ENCODE measurements at places on chromosomes 1 and 21.

GRCh38 chr1:202081992-202082391 lies 40.7 kb upstream of the GPR37L1 start:
- DNase-seq: no peak

- DNase-seq: no peak
Measured at GRCh38 chr1:29469457-29469856, 233.1 kb downstream of the PTPRU start.

DNA sequence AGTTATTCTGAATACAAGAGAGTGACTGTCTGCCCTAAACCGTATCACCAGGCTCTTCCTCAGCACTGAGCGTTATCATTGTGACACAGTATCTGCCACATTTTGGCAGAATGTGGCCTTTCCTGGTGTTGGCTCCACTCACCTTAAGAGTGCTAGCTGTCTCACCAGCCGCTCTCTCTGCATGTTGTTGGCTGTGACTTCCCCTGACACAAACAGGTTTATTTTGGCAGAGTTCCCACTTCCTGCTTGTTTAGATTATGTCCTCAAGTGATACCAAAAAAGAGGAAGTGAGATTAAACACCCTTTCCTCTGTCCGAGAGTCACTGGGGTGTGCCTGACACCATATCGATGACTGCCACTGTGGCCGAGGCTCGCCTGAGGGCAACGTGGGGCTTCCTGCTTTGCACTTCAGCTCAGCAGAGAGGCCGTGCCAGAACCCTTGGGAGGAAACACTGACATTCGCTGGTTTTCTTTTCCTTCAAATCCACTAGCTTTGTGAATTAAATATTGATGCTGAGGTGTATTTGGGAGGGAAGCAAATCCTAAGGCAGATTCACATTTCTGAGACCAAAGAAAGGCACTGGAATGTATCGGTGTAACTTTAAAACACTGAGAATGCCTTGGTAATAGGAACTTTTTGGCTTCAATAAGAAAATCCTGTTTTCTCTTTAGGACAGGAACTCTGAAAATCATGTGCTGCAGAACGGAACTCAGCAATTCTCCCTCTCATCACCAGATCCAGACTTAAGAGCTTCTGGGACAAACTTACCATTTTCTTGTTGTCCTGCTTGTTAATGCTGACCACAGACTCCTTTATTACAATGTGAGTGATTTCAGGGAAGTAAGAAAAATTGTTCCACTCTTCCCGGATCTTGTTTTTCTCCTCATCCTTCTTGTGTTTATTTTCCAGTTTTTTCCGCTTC lies 102.1 kb downstream of the JAK1 start:
- no peak for DNase-seq

- no peak for DNase-seq
Measured at GRCh38 chr1:94061513-94062443, 59.2 kb downstream of the ABCA4 start.

DNA sequence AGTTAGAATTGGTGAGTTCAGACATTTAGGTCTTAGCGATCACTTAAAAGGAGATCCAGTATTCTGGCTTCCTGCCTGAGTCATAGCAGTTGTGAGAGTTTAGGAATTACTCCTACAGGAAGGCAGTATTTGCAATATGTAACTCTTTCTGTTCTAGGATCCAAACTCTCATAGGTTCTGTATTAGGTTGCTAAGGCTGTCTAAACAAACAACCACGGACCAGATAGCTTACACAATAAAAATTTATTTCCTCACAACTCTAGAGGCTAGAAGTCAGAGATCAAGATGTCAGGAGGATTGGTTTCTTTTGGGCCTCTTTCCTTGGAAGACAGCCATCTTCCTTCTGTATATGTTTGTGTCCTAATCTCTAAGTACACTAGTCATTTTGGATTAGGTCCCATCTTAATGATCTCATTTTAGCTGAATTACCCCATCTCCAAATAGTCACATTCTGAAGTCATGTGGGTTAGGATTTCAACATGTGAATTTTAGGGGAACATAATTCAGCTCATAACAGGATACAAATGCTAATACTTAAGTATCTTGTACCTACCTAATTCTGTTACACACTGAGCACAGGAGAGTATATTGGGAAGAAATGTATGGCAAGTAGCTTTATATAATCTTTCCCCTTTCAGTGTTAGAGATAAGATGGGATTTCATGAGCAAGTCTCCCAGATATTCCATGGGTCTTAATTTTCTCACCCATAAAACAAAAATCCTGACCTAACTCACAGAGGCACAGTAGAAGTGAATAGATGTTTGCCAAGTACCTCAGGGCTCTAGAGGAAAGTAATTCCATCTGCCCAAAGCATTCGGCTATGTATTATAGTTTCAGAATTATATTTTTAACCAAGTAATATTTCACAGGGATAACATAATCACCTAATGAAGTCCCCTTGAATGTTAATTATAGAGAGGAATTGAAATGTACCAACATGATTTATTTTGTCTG lies 144.4 kb downstream of the PTBP2 start:
- no peak for DNase-seq

DNA sequence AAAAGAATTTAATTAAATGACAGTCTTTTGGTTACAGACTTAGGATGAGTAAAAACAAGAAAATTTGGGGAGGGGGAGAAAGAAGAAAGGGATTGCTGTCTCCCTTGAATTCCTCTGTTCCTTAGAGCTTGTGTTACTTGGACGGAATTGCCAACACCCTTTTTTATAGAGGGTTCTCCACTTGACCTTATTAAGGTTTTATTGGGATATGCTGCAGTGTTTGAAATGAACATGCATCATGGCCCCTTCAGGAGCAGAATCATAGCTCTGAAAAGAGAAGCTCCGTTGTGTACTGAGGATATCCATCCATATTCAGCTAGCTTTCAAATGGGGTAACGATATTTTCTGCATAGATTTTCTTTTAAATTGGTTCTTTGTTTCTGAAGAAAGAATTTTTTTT lies 48.2 kb upstream of the DNASE2B start:
- DNase-seq: no peak

DNA sequence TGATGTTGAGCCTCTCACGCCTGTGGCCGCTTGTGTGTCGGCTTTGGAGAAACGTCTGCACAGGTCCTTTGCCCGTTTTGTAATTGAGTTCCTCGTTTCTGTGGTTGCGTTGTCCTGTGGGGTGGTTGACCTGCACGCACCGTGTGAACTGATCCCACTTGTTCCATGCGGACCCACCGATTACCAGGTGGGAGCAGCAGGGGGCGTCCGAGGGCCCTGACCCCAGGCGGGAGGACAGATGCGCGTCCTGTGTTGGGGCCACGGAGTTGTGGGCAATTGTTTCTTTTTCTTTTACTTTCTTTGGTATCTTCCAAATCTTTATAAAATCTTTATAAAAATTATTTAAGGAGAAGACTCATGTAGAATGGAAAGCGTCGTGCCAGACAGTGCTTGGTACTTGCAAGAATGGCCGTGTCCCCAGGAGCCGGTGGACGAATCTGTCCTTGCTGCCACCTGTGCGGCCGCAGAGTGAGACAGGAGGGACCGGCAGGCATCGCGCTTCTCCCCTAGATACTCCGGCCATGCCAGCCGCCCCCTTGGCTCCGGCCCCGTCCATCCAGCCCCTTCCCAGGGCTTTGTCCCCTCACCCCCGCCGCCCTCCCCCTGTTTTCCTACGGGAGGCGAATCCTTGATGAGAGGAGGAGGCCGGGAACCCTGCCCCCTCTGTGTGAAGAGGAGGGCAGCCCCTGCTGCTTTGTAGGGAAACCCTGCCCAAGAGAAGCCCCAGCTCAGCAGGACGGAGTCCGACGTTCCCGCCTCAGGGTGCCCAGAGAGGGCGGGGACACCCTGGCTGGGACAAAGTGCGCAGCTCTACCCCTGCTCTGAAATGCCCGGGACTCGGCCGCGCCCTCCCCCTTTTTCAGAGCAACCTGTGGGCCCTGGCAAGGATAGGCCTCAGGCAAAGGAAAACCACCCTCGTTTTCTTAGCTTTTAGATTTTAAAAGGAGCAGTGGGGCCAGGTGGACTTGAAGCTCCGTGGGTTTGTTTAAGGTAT lies 41.7 kb downstream of the PRKCZ start:
- DNase-seq: no peak

GRCh38 chr1:91883470-91883869 lies 2.5 kb downstream of the TGFBR3 start:
- no peak for DNase-seq

GRCh38 chr1:183776731-183777130 lies 28.2 kb upstream of the RGL1 start:
- DNase-seq: no peak

DNA sequence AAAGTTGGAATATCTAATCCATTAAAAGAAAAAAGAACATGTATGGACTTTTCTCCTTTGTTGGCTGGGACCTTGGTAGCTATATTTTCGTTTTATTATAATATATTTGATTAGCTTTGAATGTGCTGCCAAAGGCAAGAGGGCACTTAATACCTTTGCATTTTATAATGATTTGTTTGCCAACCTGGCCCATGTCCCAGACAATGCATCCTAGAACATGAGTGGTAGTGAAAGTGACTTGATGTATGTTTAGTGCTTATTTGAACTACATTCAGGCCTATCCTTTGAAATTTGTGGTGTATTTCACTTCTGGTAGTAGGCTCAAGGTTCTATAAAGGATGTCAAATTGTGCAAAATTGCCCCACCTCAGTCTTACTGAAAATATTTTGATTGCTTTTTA lies 25.9 kb downstream of the CACHD1 start:
- DNase-seq: no peak

- DNase-seq: no peak
Measured at GRCh38 chr1:18018366-18018765, 89.2 kb upstream of the IGSF21 start.

- no peak for DNase-seq
Measured at GRCh38 chr1:163610486-163610885, 288.7 kb downstream of the NUF2 start.

GRCh38 chr1:184524248-184524647 lies 137.4 kb downstream of the C1orf21 start:
- DNase-seq: no peak

DNA sequence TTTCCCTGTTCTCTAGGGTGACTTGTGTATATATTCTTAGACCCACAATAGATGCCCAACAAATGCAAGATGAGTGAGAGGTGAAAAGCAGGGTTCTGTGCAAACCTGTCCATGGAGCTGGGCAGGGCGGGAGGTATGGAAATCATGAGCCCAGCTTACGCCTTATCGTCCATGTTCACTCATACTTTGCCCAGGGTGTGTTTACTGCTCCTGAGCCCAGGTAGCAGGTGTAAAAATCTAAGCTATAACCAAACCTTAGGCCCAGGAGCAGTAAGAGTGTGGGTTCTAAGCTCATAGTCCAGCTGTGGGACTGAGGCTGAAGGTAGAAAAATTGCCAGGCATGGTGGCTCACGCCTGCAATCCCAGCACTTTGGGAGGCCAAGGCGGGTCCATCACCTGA lies 48.1 kb downstream of the CACNA1E start:
- no peak for DNase-seq

- no peak for DNase-seq
Measured at GRCh38 chr1:66374148-66374547, 159.8 kb upstream of the SGIP1 start.

GRCh38 chr1:83931658-83932253 lies 67.2 kb downstream of the TTLL7 start:
- DNase-seq: no peak

GRCh38 chr1:168057921-168058320 lies 78.8 kb downstream of the GPR161 start:
- no peak for DNase-seq

GRCh38 chr1:204103431-204103741 lies 30.5 kb downstream of the SOX13 start:
- DNase-seq: no peak

- DNase-seq: no peak
Measured at GRCh38 chr21:46036696-46037330, 55.2 kb downstream of the COL6A1 start.

DNA sequence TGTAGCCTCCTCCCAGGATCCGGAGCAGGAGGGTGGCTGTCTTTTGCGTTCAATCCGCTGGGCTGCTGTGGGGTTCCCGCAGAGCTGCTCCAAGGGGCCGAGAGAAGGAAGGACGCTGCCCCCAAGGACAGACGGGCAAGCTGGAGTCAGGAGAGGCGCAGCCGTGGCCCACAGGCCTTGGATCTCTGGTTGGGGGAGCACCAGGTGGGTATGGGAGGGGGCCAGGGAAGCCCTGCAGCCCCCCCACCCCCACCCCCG lies 15.9 kb upstream of the SKI start:
- DNase-seq: no peak

DNA sequence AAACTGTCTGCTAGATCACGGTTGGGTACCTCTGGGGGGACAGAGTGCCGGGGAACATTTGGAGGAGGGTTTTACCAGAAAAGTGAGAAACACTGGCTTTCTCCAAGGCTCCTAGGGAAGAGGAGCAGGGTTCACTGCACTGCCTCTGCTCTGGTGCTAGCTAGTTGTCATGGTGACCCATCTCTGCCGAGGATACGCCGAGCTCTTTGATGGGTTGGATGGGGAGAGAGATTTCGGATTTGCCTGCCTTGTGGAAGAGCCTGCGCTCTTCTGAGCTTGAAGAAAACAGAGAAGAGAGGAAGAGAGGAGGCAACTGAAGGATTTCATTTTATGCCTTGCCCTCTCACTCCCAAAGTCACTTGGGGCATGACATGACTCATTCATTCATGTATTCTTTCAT lies 92.1 kb downstream of the NAV1 start:
- no peak for DNase-seq

DNA sequence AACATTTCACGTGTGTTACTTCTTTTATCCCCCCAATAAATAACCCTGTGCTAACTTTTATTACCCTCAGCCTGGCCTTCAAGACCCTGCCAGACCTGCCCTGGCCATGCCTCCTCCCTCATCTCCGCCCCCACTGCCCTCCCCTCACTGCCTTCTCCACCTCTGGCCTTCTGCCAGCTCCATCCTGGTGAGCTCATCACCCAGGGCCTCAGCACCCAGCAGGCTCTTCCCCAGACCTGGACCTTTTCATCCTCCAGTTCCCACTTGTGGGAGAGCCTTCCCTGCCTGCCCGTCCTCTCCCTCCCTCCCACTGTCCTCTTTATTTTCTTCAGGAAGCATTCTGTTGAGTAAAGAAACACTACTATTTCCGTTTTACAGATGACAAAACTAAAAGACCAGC lies 72.0 kb downstream of the SLC66A1 start:
- DNase-seq: no peak

- no peak for DNase-seq
Measured at GRCh38 chr21:27534206-27534605, 567.3 kb upstream of the ADAMTS5 start.

- DNase-seq: no peak
Measured at GRCh38 chr1:47776667-47777131, 220.5 kb downstream of the TRABD2B start.

DNA sequence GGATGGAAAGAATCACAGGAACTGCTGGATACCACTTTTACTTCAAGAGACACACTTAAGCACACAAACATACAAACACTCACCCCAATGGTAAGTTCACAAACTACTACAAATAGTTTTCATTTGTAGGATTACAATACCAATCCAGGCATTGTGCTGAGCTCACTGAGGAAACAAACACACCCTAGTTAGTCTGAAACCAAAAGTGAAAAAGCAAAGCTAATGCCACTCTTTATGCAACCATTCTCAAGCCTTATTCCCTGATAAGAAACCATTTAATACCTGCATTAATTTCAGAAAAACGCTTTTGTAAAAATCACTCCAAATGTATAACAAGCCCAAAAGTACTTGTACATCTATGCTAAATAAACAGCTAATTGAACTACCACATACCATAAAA lies 38.3 kb downstream of the RNF115 start:
- DNase-seq: no peak

- DNase-seq: no peak
Measured at GRCh38 chr1:93164816-93165215, 15.4 kb downstream of the TMED5 start.

Data from stimulated activated CD4-positive, alpha-beta T cell treated with anti-CD3 and anti-CD28 coated beads, TNF-alpha, amount 100 ng/mL, for 1 hour (primary cell).